H7 (cell line): ENCODE measurements at places on chromosomes 7 and 10. TPM values are rescaled to one million over a fixed set of nuclear protein-coding genes. Genes with fewer than 3 reads are reported as not detected.

HIBADH gene
- total RNA-seq: 42.0 and 53.7 TPM in 2 replicates

- no peak for DNase-seq
These were observed 66.0 kb upstream of the DOCK1 start for GRCh38 chr10:126839094-126839761.

GRCh38 chr10:79404690-79405131, 40.7 kb downstream of the ZCCHC24 start:
- no peak for DNase-seq

DNA sequence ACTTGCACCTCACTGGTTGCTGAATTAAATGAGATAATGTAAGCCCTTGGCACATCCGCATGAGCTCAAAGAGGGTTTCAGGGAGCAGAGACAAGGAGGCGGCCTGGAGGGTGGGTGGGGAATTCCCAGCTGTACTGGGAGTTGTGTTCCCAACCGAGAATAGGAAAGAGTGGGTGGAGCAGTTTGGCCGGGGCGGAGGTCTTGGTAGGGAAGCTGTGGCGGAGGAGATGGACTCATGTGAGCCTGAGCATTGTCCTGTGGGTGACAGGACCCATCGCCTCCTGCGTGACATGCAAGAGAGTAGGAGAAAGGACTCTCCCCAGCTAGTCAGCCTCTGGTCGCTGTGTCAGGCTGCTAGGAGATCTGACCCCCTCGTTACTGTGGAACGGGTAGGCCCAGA, 41.0 kb upstream of the SAMD8 start:
- no peak for DNase-seq

DNA sequence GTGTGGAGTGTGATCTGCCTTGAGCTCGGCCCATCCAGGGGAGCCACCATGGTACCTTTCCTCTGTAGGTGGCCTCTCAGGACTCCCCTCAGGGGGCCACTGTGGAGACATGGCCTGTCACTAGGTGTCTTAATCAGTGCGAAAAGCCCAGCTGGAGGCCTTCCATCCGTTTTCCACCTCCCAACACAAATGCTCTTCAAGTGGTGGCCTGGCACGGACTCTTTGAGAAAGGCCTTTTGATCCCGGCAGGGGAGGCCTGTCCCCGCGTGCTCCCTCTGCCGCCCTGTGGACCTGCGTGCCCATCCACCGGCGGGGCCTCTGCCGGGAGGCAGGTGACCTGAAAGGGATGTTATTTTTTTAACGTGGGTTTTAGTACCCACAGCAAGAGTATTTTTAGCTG, 149.5 kb downstream of the RGS10 start:
- peak; percentile 67 for DNase-seq

DNA sequence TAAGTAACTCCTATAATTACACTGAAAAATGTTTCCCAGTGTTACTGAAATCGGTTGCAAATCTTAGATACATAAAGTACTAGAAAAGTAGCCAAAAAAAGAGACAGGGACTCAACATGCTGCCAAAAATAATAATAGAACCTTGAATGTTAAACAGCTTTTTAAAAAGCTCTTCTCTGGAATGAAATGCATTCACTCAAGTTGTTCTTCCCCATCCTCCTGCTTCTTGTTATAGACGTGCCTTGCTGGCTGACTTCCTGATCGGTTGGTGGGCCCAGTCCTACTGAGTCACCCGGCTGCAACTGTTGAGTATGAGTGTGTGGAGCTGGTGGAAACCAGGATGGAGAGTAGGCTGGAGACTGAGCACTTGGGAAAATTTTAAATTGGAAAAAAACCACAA, 30.6 kb upstream of the RAPGEF5 start:
- DNase-seq: no peak
